Left kidney (tissue), 8 donors: ENCODE measurements at places on chromosomes 11 and 22. TPM values are rescaled to one million over a fixed set of nuclear protein-coding genes. Genes with fewer than 3 reads are reported as not detected.

- DNase-seq: no peak
Observed at GRCh38 chr11:62547691-62548281, 1.2 kb upstream of the AHNAK start.

DNA sequence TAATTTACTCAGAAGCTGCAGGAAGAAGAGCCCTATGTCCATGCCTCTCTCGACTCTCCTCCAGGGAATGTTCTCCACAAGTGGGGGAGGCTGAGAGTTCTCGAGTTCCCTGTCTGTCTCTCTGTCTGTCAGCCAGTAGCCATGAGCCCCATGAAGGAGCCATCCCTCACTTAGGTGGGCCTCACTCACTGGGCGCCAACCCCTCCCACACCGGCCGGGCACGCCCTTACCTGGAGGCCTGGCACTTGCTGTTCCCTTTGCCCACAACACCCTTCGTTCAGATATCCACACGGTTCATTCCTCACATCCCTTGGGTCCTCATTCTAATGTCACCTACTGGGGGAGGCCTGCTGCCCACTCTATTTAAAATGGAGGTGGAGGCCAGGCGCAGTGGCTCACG, 14.2 kb upstream of the IL10RA start:
- no peak for DNase-seq

DNA sequence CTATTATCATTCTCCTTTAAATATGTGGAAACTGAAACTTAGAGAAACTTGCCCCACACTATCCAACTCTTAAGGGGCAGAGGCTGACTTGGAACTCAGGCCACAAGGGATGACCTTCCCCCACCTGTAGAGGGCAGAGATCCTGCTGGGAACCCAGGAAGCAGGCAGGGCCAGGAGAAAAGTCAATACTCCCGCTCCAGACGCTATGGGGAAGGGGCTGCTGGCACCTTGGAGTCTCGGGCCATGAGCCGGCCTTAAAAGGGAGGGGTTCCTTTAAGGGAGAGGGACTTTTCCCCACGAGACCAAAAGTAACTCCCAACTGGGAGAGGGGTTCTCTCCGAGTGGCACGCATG, 620 bp upstream of the ANO5 start:
- DNase-seq: peak; percentile 4

DNA sequence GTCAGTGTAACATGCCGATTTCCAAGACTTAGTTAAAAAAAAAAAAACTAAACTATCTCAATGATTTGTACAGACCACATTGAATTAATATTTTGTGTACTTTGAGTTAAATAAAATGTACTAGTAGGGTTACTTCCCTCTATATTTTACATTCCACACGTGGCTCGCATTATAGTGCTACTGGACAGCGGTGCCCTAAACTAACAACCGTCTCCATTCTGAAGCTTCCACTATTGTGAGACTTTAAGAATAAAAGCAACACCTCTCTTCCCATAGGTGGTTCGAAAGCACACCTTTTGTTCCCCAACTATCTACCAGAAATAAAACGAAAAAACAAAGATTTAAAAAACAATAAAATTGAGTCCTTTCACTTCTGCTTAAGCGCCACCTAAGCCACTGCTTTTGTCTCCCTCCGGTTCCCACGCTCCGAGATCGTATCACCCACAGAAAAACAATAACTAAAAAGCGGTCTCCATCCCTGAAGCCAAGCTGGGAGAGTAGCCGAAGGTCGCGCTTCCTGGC, 380 bp upstream of the TTC17 start:
- peak; percentile 26 for DNase-seq

DNA sequence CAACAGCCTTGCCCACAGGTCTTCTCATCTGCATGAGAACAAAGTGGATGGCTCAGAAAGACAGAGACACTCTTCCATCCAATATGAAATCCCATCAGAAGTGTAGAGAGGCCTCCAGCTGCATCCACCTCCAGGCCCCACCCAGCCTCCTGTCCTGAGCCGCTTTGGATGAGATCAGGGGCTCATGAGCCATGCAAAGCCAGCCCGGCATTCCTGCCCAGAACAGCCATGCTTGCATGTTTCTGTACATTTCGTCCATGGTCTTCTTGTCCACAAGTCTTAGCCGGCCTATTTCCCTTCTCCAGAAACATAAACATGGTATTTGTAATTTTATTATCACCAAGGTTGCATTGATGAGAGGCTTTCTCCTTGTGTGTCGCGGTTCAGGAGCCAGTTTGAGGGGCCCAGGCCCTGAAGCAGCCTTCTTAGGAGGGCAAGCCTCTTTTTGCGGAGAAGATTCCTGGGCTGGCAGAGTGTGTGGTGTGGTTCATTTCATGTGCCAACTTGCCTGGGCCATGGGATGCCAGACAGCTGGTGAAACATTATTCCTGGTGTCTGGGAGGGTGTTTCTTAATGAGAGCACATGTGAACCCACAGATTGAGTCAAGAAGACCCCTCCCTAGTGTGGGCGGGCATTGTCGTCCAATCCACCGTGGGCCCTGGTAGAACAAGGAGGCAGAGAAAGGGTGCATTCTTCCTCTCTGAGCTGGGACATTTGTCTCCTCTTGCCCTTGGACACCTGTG, 928.9 kb downstream of the TBC1D22A start:
- DNase-seq: no peak

SUSD2 gene
- polyA plus RNA-seq: 15.1 TPM

BDNF gene
- 1.5 TPM for polyA plus RNA-seq
